ENCODE measurements at places on chromosomes 2 and 18.

- no peak for DNase-seq
Measured at GRCh38 chr18:65753520-65753919, 2.7 kb downstream of the CDH7 start.

- no peak for DNase-seq
Measured at GRCh38 chr2:231218366-231218765, 19.9 kb downstream of the ARMC9 start.

- no peak for DNase-seq
Measured at GRCh38 chr2:227890495-227891079, 19.2 kb downstream of the DAW1 start.

- no peak for DNase-seq
Measured at GRCh38 chr2:233030-233429, 30.8 kb downstream of the SH3YL1 start.

DNA sequence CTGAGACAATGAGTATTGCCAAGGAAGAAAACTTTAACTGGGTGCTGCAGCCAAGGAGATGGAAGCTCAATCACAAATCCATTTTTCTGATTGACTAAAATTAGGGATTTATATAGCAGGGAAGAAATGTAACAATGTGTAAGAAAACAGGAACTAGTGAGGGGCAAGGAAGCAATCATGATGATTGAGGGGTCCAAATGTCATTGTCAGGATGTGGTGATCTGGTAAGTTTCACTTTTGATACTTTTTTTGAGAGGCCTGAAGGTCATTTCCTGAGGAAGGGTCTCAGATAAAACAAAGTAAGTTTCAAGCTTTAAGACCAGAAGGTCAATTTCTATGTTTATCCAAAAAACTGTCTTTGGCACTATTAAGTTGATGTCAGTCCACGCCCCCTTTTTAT is 12.0 kb upstream of the GCC2 start:
- DNase-seq: no peak

GRCh38 chr2:40824278-40824677 is 372.4 kb upstream of the SLC8A1 start:
- no peak for DNase-seq

GRCh38 chr2:23803264-23803964 is 123.5 kb downstream of the ATAD2B start:
- DNase-seq: no peak

- DNase-seq: no peak
Measured at GRCh38 chr2:38900726-38901125, 11.1 kb downstream of the ARHGEF33 start.

- no peak for DNase-seq
Measured at GRCh38 chr2:157164370-157164769, 93.1 kb upstream of the GALNT5 start.

DNA sequence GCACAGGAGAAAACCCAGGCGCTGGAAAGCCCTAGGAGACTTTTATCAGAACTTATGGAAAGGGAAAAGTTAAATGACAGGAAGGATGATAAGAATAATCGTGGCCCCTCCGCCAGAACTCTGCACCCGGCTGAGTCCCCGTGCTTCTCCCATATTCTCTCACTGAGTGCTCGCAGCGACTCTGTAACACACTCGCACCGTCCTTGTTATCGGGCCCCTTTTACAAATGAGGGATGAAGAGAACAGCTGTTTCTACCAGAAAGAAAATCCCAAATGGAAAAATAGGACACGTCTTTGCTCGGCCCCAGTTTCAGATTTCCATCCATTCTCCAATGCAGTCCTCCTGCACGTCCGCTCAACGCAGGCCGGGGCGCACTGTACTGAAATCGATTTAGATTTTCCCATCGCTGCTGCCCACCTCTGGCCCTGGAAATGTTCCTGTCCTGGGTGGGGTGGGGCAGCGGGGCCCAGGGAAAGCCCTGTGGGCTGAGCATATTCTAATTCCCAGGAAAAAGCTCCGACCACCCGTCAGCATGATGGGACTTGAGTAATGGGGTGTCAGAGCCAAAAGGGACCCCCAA is 66.4 kb downstream of the KCNF1 start:
- no peak for DNase-seq

DNA sequence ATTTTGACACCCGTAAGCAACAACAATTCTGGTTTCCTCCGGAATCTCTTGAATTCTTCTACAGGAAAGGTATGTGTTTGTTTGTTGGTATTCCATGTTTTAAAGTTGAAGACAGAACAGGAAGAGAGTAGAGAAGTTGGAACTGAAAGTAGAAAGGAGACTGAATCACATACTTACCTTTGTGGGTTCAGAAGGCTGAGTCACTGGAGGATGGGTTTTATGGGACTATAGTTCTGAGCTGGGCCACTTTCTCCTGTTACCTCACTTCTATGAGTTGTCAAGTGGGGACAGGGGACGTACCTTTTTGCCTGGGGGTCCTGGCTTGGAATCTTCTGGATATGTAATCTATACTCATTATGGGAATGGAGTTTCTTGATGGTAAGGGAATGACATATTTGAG is 40.9 kb downstream of the KDM3A start:
- DNase-seq: no peak

DNA sequence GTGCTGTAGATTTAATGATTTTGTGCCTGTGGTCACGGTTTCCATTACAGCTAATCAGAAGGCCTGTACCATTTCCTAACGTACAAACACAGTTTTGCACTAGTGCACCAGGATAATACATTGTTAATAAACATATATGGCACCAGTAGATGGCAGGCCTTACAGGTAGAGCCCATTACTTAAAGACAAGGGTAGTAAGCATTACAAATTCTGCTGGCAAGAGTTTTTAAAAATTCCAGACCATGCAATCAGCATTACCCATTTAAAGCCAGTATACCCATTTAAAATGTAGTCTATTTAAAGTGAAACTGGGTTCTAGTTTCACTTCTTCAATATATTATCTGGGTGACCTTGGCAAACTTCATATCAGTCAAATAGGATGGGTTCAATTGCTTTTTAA is 224.2 kb downstream of the NUP35 start:
- no peak for DNase-seq

DNA sequence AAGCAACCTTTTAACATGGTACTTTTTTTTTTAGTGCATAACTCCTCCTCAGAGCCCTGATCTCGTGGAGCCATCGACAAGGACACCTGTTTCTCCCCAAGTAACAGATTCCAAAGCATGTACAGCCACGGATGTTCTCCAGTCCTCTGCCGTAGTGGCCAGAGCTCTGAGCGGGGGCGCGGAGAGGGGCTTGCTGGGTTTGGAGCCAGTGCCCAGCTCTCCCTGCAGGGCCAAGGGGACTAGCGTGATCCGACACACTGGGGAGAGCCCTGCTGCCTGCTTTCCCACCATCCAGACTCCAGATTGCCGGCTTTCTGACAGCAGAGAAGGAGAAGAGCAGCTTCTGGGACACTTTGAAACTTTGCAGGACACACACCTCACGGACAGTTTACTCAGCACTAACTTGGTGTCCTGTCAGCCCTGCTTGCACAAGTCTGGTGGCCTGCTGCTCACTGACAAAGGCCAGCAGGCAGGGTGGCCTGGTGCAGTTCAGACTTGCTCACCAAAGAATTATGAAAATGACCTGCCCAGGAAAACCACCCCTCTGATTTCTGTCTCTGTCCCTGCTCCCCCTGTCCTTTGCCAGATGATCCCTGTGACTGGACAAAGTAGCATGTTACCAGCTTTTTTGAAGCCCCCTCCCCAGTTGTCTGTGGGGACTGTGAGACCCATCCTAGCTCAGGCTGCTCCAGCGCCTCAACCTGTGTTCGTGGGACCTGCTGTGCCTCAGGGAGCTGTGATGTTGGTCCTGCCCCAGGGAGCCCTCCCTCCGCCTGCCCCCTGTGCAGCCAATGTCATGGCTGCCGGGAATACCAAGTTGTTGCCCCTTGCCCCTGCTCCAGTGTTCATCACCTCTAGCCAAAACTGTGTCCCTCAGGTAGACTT is 4.5 kb downstream of the KLF11 start:
- DNase-seq: no peak

All from CD4-positive, alpha-beta T cell treated with Interleukin-17A for 4 hours (primary cell).